Stimulated activated CD4-positive, alpha-beta T cell treated with anti-CD3 and anti-CD28 coated beads, Interleukin-15, amount 100 ng/mL, for 1 hour (primary cell): ENCODE measurements at places on chromosomes 7 and 10.

DNA sequence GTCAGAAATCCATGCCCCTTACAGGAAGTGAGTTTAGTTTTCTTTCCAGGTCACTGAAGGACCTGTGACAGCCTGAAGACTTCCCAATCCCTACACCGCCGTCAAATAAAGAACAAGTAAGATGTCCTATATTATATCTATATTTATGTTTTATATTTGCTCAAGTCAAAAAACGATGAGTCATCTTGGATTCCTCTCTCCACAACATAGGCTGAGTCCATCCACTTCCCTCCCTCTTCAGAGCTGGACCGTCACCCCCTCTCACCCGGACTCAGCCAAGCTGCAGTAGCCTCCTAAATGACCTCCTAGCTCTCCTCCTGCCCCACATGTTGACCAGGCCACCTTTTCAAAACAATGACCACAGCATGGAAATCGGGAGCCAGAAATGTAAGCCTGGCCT lies 53.5 kb downstream of the GLI3 start:
- DNase-seq = no peak

GRCh38 chr10:101292194-101293006 lies 61.6 kb upstream of the BTRC start:
- no peak for DNase-seq

DNA sequence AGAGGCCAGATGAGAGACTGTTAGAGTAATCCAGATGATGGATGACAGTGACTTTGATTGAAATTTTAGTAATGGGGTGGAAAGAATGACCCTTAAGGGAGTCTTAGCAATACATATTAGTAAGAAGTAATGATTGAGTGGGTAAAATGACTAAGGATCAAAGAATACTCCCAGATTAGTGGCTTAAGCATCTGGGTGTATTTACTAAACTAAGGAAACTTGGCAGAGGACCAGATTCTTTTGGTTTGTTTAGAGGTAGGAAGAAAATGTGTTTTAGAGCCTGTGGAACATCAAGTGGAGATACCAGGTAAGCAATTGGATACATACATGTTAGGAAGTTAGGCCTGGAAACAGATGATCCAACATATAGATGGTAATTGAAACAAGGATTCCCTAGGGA lies 58.8 kb upstream of the ADRA2A start:
- DNase-seq = no peak

DNA sequence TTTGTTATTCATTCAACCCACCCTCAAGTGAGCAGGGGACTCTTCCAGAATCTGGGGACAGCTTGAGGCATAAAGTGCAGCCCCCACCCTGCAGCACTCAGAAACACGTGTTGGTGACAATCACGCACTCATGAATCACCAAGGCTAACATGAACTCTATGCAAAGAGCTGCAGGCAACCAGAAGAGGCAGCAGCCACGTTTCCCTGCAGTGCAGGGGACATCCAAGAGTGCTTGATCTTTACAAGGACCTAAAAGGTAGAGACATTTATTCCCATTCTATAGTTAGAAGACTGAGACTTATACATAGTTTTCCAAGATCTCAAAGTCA lies 135.2 kb upstream of the GDF10 start:
- DNase-seq = no peak

DNA sequence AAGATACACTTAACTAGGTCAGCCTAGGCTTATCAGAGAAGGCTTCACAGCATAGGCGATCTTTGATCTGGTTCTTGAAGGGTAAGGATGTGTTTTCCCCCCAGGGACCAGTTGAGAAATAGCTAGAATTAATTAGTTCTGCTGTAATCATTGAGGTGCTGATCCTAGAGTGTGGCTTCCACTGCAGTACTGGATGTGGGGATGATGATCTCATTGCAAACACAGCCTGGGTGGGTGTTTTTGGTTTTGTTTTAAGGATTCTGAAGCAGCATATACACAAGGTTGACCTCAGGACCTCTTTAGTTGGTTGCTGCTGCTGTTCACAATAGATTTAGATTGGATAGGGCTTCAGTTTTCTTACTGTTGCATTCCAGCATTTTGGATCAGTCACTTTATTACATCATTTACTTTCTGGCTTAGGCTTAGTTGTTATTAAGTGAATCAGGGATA lies 159.7 kb downstream of the AUTS2 start:
- no peak for DNase-seq
